ENCODE measurements at places on chromosomes 5 and 9. TPM values are rescaled to one million over a fixed set of nuclear protein-coding genes. Genes with fewer than 3 reads are reported as not detected.

Gene ADAMTS6
- 1.4 TPM for total RNA-seq

Gene PHF24
- 0.33 TPM for total RNA-seq

Gene GDNF
- not detected for total RNA-seq

GRCh38 chr5:167452136-167452535 is 839.3 kb upstream of the WWC1 start:
- no peaks in the 10 kb centered on the region for H3K4me1 ChIP-seq
- DNase-seq: no peak
- H3K27ac ChIP-seq: no peak overlapping the region
- no peak overlapping the region for H3K4me3 ChIP-seq

GRCh38 chr5:76546497-76547102 is 76.6 kb downstream of the F2RL2 start:
- DNase-seq: no peak
- H3K36me3 ChIP-seq: no peaks in the 10 kb centered on the region
- H3K4me3 ChIP-seq: no peak overlapping the region
- H3K4me1 ChIP-seq: no peaks in the 10 kb centered on the region
- H3K27ac ChIP-seq: peak overlapping the region; percentile 65
